Esophagus squamous epithelium (tissue), 5 donors: ENCODE measurements at places on chromosomes 3 and 15.

- H3K27ac ChIP-seq = no peak overlapping the region
- H3K4me1 ChIP-seq = peaks cover 5% of the 10 kb centered on the region
- no peak overlapping the region for H3K4me3 ChIP-seq
- no peak for DNase-seq
Observed at GRCh38 chr3:67558426-67558825, 96.0 kb downstream of the SUCLG2 start.

DNA sequence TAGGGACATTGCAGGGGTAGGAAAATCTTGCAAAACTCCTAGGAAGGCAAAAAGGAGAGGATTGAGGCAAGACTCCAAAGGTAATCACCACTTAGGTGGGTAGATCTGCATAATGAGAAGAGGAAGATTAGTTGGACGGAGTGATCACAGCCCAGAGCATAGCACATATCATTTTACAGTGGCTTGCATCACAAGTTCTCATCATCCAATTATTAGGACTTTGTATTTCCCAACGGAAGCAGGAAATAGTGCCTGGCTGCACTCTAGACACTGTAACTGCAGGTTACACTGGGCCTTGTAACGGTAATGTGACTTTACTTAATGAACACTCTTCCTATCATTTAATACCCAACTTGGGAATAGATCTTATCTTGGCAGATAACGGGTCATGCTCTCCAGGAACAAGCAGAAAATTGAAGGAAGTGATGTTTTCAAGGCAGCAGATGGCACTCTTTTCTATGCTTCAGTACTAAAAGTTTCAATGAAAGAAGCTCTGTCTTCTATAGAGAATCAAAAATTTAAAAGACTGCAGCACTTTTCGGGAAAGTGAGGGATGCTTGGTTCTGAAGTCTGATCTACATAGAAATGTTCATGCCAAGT lies 101.9 kb upstream of the KCNMB2 start:
- H3K27me3 ChIP-seq = no peaks in the 10 kb centered on the region
- no peak overlapping the region for H3K27ac ChIP-seq

DNA sequence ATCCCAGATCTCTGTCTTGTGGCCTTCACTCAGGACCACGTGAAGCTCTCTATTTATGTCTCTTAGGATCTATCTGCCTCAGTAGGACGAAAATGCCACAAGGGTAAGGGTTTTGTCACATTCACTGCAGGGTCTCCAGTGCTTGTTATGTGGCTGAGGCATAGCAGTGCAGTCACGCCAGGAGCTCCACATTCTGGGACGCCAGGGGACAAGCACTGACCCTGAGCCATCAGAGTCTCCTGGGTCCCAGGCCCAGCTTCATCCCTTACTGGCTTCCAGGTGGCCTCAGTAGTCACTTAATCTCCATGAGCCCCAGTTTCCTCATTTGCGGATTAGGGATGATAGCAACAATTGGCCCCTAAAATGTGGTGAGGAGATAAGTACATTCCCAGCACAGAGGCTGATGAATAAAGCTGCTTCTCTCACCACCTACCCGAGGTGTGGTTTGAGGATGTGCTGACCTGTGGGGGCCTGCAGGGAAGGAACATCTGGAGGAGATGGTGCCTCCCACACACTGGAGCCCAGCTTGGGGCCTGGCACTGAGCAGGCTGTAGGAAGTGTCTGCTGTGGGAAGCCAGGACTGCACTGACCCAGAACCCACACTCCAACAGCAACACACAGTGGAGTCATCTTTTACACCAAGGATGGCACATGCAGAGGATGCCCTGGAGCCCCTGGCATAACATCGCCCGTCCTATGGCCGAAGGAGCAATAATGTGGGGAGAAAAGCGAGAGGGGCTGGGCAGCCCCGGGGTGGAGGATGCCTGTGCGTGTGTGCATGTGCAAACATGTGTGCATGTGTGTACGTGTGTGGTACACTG lies 93.2 kb upstream of the IQSEC1 start:
- no peak overlapping the region for H3K27ac ChIP-seq
- H3K4me1 ChIP-seq = no peaks in the 10 kb centered on the region
- no peak overlapping the region for H3K4me3 ChIP-seq
- no peak for DNase-seq
- no peaks in the 10 kb centered on the region for H3K36me3 ChIP-seq

- no peaks in the 10 kb centered on the region for H3K27me3 ChIP-seq
- H3K27ac ChIP-seq = no peak overlapping the region
- no peaks in the 10 kb centered on the region for H3K4me1 ChIP-seq
- H3K36me3 ChIP-seq = no peaks in the 10 kb centered on the region
Observed at GRCh38 chr3:55160241-55160983, 232.6 kb upstream of the LRTM1 start.

DNA sequence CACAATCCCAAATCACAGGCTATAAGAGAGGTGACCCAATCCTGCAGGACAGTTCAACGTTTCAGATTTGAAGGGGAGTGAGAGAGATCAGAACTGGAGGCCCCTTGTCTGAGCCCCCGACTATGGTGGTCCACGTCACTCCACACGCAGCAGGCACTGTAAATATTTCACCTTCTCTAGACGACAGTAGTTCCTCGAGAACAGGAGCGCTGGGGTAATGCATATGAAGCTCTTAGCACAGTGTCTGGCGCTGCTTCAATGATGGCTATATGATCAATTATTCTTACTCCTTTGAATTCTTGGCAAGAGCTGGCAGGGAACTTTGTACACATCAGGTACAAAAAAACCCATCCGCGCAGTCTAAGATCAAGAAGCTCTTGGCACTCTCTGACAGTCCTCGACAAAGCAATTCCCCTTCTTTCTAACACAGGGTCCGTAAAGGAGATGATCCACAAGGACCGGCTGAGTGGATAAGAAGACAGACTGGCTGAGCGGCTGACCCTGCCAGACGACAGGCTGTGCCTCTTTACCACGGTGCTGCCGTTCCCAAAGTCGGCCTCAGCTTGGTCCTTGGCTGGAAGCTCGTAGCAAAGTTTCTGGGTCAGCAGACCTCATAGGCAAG lies 522 bp upstream of the NRROS start:
- DNase-seq = no peak
- peak overlapping the region; percentile 62 for H3K27ac ChIP-seq
- H3K27me3 ChIP-seq = no peaks in the 10 kb centered on the region
- peak overlapping the region; percentile 59 for H3K4me3 ChIP-seq
- H3K36me3 ChIP-seq = no peaks in the 10 kb centered on the region

GRCh38 chr15:101286471-101287114 lies 8.5 kb downstream of the SNRPA1 start:
- H3K27me3 ChIP-seq = no peaks in the 10 kb centered on the region
- H3K4me1 ChIP-seq = no peaks in the 10 kb centered on the region
- no peak overlapping the region for H3K27ac ChIP-seq
- H3K36me3 ChIP-seq = peaks cover 18% of the 10 kb centered on the region
- H3K4me3 ChIP-seq = no peak overlapping the region
- no peak for DNase-seq

GRCh38 chr3:30241721-30242120 lies 364.7 kb upstream of the TGFBR2 start:
- no peak overlapping the region for H3K27ac ChIP-seq
- no peak for DNase-seq

GRCh38 chr3:108125550-108126071 lies 34.8 kb upstream of the CD47 start:
- no peak overlapping the region for H3K4me3 ChIP-seq
- no peaks in the 10 kb centered on the region for H3K36me3 ChIP-seq
- no peaks in the 10 kb centered on the region for H3K27me3 ChIP-seq

- no peak overlapping the region for H3K4me3 ChIP-seq
- no peaks in the 10 kb centered on the region for H3K36me3 ChIP-seq
- peaks cover 6% of the 10 kb centered on the region for H3K27me3 ChIP-seq
- H3K27ac ChIP-seq = no peak overlapping the region
- no peak for DNase-seq
- H3K4me1 ChIP-seq = peaks cover 29% of the 10 kb centered on the region
Observed at GRCh38 chr15:55740359-55740878, 2.5 kb downstream of the PRTG start.

- no peak for DNase-seq
- H3K4me1 ChIP-seq = peaks cover 3% of the 10 kb centered on the region
- H3K4me3 ChIP-seq = no peak overlapping the region
Observed at GRCh38 chr3:126512026-126512425, 5.5 kb downstream of the UROC1 start.

DNA sequence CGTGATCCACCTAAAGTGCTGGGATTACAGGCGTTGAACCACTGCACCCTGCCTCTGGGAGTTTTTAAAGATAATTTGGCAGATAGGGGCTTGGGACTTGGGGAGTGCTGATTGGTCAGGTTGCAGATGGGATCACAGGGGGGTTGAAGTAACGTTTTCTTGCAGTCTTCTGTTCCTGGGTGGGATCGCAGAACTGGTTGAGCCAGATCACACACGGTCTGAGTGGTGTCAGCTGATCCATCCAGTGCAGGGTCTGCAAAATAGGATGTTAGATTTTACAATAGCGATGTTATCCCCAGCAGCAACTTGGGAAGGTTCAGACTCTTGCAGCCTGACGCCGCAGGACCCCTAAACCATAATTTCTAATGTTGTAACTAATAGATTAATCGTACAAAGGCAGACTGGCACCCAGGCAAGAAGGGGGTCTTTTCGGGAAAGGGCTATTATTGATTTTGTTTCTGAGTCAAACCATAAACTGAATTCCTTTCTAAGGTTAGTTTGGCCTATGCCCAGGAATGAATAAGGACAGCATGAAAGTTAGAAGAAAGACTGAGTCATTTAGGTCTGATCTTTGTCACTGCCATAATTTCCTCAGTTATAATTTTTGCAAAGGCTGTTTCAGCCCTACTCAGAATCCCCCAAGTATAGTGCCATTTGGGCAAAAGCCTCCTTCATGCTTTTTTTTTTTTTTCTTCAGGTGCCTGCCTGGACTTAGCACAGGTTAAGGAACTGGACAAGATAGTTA lies 1.5 kb upstream of the CA12 start:
- H3K4me1 ChIP-seq = no peaks in the 10 kb centered on the region
- no peak overlapping the region for H3K27ac ChIP-seq
- no peak for DNase-seq

DNA sequence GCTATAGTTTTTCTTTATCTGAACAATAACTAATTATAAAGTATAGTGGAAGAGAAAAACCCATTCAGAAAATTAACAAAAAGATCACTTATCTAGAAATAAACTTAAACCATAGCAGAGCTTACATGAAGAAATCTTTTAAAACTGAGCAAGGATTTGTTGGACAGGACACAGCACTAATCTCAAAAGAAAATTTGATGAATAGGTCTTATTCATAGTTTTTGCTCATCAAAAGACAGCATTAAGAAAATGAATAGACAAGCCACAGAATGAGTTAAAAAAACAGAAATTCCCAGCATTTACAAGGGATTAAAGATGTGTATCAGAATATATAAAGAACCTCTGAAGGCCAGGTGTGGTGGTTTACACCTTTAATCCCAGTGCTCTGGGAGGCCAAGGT lies 29.5 kb downstream of the PIK3CA start:
- H3K27me3 ChIP-seq = no peaks in the 10 kb centered on the region
- H3K36me3 ChIP-seq = no peaks in the 10 kb centered on the region
- no peak for DNase-seq
- peaks cover 12% of the 10 kb centered on the region for H3K4me1 ChIP-seq
- no peak overlapping the region for H3K4me3 ChIP-seq

GRCh38 chr3:171374661-171375285 lies 85.4 kb downstream of the TNIK start:
- H3K4me3 ChIP-seq = no peak overlapping the region
- DNase-seq = no peak
- peaks cover 38% of the 10 kb centered on the region for H3K4me1 ChIP-seq
- H3K27me3 ChIP-seq = no peaks in the 10 kb centered on the region
- H3K27ac ChIP-seq = no peak overlapping the region

DNA sequence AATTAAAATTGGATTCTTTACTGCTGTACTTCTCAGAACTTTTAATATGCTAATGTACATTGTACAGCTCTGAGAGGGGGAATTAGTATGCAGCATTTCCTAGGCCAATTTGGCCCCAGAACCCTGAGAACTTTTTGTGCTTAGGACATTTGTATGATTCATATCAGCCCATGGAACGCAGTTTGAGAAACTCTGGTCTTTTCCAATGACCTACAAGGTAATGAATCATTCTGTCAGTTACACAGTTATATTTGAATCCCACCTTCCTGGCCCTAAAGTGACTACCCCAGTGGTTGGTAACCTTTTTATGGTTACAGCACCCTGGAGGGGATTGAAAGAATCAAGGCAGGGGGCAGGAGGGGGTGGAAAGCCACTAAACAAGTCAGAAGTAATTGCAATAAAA lies 25.6 kb upstream of the KBTBD12 start:
- no peaks in the 10 kb centered on the region for H3K4me1 ChIP-seq
- peak overlapping the region; percentile 66 for H3K27ac ChIP-seq
- no peak for DNase-seq
- H3K27me3 ChIP-seq = no peaks in the 10 kb centered on the region
- no peaks in the 10 kb centered on the region for H3K36me3 ChIP-seq
- no peak overlapping the region for H3K4me3 ChIP-seq

GRCh38 chr3:58251631-58252035 lies 14.0 kb downstream of the ABHD6 start:
- no peak overlapping the region for H3K27ac ChIP-seq
- no peaks in the 10 kb centered on the region for H3K27me3 ChIP-seq
- peaks cover 16% of the 10 kb centered on the region for H3K4me1 ChIP-seq
- no peak overlapping the region for H3K4me3 ChIP-seq

DNA sequence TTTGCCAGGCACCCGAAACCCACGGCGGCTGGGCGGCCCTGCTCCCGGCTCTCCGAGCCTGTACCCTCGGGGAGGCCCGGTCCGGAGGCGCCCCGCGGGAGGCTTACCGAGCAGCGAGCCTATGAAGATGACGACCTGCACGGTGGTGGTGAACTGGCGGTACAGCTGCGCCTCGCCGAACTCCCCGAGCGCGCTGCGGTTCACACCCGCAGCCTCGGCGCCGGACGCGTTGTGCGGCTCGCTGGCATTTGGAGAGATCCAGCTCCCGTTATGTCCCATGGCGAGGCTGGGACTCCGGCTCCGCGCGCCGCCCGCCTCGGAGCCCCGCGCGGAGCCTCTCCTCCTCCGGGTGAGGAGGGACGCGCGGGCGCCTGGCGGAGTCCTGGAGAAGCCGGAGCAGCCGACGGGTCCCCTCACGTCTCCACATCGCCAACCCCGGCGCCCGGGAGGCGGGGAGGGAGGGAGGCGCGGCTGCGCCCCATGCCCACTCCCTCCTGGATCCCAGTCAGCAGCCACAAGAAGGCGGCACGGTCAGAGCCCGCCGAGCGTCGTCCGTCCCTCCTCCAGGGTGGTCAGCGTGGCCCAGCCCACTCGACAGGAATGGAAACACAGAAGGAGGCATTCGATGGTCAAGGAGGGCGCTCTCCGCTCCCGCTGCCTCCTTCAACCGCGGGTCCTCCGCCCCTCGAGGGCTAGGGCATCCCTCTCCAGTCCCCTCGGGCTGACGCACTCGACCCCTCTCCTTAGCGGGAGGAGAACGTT lies at the start of gene GPR176:
Gene GPR176 (minus strand): TSS at position 519 of the 762 bp plus-strand sequence. CDS start 240 bp downstream, at position 279.
- H3K4me3 ChIP-seq = peak within 1 kb of the TSS; percentile 74
- peak within 1 kb of the TSS; percentile 62 for H3K27ac ChIP-seq
- H3K36me3 ChIP-seq = no peaks in the 10 kb centered on the region
- H3K27me3 ChIP-seq = peaks cover 45% of the 10 kb centered on the region

DNA sequence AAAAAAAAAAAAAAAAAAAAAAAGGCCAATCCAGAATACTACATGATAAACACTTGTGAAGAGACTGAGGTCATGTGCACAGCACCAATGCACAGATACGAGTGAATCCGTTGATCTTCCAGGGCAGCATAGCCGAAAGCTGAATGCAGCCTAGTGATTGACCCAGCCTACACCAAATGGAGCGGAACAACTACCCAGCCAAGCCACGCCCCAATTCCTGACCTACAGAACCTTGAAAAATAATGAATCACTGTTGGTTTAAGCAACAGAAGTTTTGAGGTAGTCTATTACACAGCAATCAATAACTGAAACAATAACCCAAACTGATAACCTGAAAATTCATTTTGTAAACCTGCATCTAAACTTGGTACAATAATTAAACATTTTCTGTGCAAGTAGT lies 361.0 kb downstream of the FHIT start:
- no peaks in the 10 kb centered on the region for H3K4me1 ChIP-seq
- H3K27ac ChIP-seq = no peak overlapping the region
- no peaks in the 10 kb centered on the region for H3K27me3 ChIP-seq
- no peaks in the 10 kb centered on the region for H3K36me3 ChIP-seq
- H3K4me3 ChIP-seq = no peak overlapping the region
- DNase-seq = no peak
